ENCODE measurements at places on chromosomes 16 and 17.

- DNase-seq, result no peak
Measured at GRCh38 chr17:78641666-78642065, 64.5 kb upstream of the DNAH17 start.

- DNase-seq, result no peak
Measured at GRCh38 chr17:59230764-59231163, 10.5 kb downstream of the GDPD1 start.

DNA sequence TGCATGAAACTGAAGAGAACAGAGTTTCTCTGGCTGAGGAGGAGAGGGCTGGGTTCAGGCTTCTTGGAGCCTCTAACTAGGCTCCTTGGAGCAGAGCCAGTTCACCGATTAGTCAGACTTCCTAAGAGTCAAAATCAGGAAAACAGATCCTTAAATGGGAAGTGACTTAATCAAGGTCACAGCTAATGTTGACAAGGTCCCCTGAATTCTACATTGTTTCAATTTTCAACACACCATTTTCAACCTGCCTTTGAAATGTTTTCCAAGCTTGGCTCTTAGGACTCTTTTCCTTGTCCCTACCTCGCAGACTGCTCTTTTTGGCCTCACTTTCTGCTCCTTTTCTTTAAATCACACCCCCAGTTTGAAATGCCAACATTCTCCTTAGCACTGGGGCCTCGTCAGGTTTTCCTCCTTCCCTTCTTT is 16.3 kb downstream of the MYL4 start:
- peak; percentile 3 for DNase-seq

DNA sequence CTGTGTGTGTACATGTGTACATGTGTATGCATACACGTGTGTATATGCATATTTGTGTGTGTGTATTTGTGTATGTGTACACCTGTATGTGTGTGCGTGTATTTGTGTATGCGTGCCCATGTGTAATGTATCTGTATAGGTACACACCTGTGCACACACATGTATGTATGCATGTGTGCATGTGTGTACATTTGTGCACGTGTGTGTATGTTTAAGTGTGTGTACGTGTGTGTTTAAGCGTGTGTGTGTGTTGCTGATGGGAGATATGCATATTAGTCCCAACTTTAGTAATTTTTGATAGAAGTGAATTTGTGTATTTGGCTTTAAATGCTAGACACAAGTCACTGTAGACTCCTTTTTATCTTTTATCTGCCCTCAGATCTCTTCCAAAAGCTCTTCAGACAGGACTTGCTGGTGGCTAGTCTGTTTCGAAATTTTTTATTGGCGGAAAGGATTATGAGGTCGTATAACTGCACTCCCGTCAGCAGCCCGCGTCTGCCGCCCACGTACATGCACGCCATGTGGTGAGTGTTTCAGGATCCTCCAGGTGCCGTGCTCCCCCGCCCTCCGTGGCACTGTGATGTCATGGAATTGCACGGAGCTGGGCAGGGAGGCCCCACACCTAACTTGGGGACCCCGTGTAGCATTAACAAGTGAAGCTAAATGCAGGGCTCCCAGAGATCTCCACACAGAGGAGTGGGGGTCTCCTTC is 168.8 kb upstream of the CHMP6 start:
- DNase-seq, result no peak

DNA sequence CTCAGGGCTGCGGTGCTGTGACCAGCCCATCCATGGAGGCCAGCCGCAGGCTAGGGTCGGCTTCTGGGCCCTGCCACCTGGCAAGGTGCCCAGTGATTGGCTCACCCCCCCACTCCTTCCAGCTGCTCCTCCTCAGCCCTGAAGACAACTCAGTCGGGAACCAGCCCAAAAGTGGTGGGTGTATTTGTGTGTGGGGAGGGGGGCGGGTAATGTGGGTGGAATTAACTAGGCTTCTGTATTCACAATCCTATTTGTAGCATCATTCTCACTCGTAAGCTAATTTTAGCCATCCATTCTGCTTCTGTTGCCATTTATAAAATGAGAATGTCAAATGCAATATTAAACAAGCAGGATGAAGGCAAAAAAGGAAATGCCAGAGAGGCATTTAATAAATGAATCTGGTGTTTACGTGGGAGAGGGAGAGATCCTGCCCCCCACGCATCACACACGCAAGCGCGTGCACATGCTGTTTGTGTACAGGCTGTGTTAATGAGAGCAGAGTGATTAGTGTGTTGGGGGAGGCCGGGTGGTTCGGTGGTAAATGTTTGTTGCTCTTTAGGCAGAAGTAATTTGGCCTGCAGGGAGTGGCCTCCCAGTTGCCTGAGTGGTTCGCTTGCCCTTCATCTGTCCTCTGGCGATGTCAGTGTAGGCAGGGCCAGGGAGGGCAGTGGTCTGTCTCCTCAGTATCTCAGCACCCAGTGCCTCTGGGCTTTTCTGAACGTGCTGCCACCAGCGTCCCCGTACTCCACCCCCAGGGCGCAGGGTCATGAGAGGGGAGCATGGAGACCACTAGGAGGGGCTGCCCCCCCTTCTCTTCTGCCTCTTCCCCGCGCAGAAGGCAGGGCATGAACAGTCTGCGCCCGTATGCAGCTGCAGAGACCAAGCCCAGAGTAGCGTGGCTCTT is 140.1 kb downstream of the CCDC182 start:
- no peak for DNase-seq
